HAP-1 (cell line): ENCODE measurements at places on chromosomes 3 and 15.

- peak; percentile 81 for DNase-seq
Measured at GRCh38 chr3:161851941-161852566, 355.4 kb downstream of the OTOL1 start.

DNA sequence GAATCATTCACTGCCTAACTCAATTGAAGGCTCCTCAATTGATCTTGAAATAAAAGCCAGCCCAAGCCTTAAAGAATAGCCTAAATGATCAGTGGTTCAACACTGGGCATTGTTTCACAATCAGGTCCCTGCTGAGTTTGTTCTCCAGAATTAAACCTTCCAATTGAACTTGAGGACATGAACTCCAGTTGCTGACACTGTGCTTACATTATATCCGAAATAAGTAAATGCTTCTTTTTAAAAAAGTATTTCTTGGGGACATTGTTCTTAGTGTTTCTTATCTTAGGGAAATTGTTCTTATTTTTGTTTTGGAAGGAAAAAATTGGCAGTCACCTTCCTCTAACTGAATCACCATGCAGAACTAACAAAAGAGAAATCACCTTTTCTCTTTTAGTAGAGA, 450.2 kb downstream of the RBMS3 start:
- DNase-seq: no peak

DNA sequence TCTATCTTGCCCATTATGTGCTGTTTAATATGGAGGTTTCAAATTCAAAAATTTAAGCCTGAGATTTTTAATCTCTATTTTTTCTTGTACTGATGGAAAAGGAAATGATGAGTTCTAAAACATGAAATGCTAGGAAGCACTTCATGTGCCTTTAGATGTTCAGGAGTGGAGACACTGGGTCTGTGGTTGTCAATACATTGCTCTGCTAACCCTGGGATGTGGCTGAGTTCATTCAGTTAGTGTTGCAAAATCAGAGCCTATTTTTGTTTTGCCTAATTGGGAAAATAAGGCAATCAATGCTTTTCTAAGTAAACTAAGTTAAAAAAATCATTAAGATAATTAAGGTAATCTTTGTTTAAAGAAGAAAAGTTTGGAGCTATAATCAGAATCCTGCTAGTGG, 83.1 kb downstream of the DIPK2A start:
- no peak for DNase-seq

- DNase-seq: no peak
Measured at GRCh38 chr15:83784975-83785374, 131.1 kb downstream of the ADAMTSL3 start.

DNA sequence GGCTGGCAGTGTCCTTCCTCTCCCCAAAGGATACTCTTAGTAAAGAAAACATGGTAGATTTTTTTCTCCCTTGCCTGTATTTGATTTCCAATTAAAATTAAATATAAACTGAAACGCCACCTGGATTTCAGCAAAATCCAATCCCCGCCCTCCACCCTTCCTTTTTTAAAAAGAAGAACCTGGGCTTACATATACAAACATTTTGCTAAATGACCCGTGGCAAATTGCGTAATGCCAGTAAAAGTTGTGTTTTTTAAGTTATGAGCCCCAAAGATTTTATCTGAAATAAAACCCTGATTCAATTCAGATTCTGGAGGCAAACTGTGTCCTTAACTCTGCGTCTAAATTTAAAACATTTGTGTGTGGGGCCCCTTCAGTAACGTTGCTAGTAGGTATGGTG, 403.0 kb downstream of the FOXP1 start:
- no peak for DNase-seq

- DNase-seq: no peak
Measured at GRCh38 chr3:105359098-105359762, 7.5 kb upstream of the ALCAM start.

DNA sequence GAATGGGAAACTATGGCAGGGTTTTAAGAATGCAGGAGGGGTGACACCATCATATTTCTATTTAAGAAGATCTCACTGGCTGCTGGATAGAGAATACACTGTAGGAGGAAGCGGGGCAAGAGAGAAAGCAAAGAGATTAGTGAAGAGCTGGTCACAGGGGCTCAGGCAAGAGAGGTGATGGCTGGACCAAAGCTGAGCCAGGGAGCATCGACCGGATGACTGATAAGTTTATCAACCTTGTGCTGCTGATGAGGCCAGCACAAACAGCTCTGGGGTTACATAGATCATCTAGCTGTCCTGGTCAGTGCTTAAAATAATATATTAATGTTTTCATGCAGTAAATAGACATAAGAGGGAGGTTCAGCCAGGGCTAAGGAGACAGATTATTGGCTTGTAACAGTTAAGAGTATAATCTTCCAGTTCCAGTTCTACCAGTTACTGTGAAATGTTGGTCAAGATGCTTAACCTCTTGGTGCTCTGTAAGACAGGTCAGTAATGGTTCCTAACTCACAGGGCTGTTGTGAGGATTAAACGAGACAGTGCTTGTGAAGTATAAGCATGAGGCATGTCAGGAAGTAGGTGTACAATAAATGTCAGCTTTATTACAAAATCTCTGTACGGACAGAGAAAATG, 201.0 kb upstream of the FEZF2 start:
- no peak for DNase-seq

DNA sequence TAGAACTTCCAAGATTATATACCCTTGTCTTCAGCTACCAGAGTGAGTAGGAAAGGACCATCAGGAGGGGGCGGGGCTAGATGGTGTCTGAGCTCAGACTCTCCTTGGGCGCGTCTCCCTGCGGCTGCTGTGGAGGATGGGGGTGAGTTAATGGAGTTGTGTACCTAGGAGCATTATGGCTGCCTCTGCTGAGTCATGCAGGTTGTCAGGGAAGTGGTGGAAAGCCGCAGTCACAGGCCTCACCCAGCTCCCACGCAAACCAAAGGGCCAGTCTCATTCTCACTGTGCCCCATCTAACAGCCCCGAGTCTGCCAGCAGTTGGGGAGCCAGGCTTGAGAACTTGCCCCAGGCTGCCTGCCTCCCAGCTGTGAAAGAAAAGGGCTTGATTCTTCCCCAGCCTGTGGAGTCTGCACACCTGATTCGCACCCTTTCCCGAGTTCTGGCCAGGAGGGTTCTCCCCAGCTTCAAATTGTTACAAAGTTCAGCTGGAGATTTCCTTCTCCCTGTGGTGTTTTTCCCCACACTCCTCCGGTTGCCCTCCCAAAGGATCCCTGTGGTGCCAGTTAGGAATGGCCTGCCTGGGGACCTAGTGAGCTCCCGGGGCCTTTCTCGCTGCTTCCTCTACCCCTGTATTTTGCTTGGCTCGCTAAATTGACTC, 143.3 kb downstream of the HCN4 start:
- no peak for DNase-seq
